ENCODE measurements at places on chromosomes 2 and 18. TPM values are rescaled to one million over a fixed set of nuclear protein-coding genes. Genes with fewer than 3 reads are reported as not detected.

DNA sequence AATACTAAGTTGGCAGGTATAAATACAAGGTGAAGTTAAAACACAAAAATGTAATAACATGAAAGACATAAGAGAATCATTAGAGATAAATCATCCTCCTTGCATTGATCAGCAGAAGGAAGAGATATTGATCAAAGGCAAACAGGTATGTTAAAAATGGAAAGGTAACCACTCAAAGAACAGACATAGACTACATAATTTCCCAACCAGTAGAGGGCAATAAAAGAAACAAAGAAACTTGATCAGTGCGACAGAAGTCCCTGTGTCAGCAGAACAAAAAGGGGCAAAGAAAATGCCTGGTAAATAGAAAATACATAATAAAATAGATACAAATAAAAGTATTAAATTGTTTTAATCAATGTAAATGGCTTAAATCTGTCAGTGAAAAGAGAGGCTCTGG is 53.6 kb downstream of the FAM228A start:
- no peak for DNase-seq

Gene OR6B2
- not detected for total RNA-seq

DNA sequence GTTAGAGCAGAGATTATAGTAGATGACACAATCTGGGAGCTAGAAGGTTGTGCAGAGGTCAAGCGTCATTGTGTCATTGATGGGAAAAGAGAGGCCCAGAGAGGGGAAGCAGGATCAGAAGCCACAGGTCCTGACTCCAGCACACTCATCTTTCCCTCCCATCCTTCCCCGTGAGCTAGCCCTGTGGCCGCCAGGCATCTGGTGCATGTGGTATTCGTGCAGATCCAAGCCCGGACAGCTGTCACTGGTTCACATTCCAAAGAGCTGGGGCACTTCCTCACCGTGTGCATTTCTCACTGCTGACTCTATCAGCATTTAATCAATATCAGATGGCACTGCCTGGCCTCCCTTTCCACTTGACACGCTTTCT is 94.1 kb upstream of the THOC1 start:
- DNase-seq: peak; percentile 39

- DNase-seq: peak; percentile 52
Observed at GRCh38 chr2:164015328-164016123, 279.7 kb upstream of the FIGN start.

DNA sequence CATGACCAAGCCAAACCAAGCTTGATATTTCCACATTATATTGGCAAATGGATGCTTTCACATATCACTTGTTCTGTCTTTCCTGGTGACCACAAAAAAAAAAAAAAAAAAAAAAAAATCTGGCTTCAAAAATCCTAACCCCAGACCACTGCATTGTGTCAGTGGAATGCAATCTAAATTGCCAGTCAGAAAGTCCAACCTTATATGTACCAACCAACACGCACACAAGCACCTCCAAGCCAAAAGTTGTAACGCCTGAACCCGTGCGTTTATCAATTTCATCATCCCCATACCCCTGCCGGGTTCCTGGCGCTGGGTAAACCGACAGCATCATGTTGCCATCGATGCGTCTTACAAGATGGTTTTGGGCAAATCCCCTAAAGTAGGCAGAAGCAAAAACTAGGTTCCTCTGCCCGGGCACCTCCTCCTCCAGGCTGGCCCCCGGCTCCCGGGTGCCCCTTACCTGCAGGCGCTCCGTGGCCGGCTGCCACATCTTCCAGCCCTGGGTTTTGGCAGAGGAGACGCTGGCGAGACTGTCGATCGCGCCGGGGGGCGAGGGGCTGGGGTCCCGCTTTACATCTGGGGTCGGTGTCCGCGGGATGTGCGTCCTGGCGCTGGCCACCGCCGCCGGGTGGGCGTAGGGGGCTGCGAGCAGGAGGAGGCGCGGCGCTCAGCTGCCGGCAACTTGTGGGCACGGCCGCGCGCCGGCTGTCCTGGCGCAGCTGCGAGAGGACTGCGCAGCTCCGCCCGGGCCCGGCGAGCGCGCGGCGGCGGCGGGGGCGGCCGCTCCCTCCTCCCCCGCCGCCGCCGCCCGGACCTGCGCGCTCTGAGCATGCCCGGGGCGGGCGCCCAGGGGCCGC is at the start of gene PID1:
Gene PID1, minus strand, starts transcription at position 737 of the 860 bp plus-strand sequence. Its CDS starts 244 bp downstream, at position 493.
- peak; percentile 11 for DNase-seq

DNA sequence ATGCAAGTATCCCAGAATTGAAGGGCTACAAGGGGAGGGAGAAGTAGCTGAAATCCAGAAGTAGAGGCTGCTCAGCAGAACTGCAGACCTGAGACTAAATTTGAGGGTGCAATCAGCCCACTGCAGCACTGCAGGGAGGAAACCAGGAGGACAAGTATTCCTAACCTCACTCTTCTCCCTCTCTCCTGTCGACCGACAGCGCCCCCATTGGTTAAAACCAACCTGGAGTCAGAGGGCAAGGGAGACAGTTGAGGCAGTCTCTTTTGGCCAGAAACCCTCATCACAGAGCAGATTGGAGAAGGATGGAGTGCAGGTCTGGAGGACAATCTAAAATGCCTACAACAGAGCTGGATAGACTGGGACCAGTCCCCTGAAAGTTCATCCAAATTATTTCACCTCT is 768.9 kb upstream of the KLHL29 start:
- no peak for DNase-seq

DNA sequence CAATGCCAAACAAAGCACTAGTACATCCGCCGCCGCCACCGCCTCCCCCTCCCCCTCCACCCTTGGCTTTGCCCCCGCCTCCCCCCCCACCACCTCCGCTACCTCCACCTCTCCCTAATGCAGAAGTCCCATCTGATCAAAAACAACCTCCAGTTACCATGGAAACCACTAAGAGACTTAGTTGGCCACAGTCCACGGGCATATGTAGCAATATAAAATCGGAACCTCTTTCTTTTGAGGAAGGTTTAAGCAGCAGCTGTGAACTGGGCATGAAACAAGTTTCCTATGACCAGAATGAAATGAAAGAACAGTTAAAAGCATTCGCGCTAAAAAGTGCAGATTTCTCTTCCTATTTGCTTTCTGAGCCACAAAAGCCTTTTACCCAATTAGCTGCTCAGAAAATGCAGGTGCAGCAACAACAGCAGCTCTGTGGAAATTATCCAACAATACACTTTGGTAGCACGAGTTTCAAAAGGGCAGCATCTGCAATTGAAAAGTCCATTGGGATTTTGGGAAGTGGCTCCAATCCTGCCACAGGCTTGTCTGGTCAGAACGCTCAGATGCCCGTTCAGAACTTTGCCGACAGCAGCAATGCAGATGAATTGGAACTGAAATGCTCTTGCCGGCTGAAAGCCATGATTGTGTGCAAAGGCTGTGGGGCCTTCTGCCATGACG is 168.0 kb downstream of the ASXL3 start:
- no peak for DNase-seq

- DNase-seq: peak; percentile 41
Observed at GRCh38 chr2:200258881-200259576, 47.5 kb upstream of the SPATS2L start.

Gene REEP1
- 7.1 TPM for total RNA-seq

Gene CD207
- not detected for total RNA-seq

- DNase-seq: no peak
Observed at GRCh38 chr18:23188068-23188760, 52.9 kb downstream of the CABLES1 start.

- DNase-seq: no peak
Observed at GRCh38 chr2:65389476-65389875, 42.9 kb downstream of the SPRED2 start.

DNA sequence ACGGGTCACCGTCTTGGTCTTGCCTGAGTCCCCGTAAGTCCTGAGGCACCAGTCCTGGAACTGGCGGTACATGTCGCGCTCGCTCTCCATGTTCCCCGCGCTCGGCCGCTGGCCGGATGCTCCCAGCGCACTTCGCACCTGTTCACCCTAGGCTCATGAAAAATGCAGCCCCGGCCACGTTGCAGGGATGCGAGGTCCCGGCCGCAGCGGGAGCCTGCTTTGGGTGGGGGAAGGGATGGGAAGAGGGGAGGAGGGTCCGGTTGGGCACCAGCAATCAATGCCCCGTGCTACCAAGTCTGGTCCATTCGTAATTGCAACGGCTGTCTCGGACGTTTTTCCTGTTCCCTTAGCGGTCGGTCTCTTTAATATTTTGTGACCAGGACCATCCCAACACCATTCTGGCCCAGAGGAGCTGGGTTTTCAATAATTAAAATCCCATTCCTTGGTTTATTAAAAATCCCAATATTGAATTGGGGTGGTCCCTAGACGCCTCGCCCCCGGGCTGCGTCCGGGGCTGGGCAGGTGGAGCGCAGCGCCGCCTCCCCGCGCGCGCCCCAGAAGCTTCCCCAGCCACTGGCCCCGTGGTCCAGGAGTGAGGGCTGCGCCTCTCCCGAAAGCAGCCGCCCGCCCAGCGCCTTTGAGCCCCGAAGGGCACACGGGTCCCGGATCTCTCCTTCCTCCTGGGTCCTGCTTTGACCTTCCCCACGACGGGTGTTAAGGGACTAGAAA is 1.4 kb downstream of the NOL4 start:
- peak; percentile 47 for DNase-seq

GRCh38 chr2:16140771-16141640 is 200.7 kb downstream of the MYCN start:
- DNase-seq: no peak

DNA sequence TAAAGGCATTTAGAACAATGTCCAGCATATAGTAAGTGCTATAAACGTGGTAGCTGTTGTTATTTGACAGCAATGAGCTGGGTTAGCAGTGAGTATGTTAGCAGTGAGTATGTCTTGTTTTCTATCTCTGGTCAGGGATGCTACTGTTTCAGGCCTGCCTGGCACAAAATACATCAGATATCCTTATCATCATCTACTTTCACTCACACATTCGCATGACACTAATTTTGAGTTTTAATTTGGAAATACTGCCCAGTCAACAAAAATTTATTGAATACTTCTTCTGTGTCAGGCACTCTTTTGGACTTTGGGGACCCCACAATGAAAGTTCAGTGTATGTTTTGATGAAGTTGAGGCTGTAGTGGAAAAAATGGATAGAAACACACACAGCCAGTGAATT is 401.6 kb downstream of the CLIP4 start:
- no peak for DNase-seq

DNA sequence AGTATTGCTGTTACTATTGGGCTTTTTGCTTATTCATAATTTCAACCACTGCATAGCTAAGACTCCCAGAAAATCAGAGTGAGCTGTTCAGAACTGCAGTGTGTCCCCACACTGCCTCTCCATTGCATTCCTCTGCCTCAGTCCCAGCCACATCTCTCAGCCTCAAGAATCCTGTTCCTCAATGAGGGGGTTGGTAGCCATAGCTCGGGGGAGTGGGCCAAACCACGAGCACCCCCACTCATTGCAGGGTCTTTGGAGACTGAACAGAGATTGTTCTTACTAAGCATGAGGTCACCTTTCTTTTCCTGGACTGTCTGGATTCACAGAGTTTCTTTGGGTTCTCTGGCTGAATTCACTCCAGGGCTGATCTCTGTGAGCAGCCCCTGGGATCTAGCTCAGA is 161.1 kb downstream of the GFPT1 start:
- DNase-seq: no peak

DNA sequence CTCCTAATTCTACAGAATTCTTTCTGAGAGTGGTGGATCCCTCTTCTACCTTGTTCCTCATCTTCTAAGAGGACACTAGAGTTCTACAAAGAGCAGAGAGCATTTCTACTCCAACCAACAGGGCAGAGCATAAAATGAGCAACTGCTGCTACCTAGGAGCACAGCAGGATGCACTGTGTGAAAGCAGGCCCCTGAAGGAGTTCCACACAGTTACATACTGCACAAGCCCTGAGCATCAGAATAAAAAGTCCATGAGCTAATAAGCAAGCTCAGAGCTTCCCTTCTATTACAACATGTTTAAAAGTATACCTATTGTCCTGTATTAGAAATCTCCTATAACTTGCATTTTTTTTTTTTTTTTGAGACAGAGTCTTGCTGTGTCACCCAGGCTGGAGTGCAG is 8.4 kb downstream of the FHL2 start:
- DNase-seq: no peak

DNA sequence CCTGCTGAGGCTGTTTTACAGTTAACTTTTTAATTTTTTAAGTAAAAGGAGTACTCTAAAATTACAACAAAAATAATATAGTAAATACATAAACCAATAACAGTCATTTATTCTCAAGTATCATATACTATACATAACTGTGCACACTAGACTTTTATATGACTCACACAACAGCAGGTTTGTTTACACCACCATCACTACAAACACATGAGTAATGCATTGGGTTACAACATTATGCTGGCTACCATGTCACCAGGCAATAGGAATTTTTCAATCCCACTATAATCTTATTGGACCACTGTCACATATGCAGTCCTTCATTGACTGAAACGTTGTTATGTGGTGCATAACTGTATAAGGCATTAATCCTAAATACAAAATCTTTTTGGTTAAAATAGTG is 42.5 kb downstream of the RASGRP3 start:
- DNase-seq: no peak

Gene LIMS4
- 17.3 TPM for total RNA-seq

DNA sequence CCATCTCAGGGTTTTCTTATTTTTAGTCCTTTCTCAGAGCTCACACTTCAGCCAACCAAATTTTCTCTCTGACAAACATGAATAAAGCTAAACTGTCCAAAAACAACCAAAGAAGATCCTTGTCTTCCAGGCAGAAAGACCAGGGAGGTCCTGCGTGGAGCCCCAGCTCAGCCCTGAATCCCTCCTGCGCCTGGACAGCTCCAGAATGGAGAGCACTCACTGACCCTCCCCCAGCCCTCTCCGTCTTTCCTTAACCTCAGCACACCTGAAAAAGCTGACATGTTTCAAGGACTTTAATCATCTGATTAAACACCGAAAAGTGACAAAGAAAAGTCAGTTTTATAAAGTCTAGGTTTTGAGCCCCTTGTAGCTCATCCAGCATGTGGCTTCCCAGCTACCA is 22.9 kb upstream of the GNAL start:
- DNase-seq: no peak

DNA sequence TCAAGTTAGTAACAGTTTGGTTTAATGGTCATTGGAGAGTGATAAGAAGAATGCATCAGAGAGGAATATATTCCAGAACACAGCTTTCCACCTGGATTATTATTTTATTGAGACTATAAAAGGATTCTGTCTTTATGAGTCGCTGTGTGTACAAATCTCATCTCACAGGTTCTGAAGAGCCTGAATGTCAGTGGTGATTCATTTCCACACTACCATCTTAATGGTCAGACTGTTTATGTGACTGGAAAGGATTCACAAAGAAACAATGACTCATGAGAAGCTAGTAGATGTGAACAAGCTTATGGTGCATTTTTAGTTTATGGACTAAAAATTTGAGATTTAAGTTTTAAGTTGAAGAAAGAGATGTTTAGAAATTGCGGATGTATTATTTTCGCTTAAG is 685.4 kb upstream of the NRXN1 start:
- DNase-seq: no peak

GRCh38 chr2:230960026-230960425 is 35.0 kb upstream of the GPR55 start:
- DNase-seq: no peak

Gene ANKRD29
- 4.6 TPM for total RNA-seq

Gene TMX3
- 72.2 TPM for total RNA-seq

- no peak for DNase-seq
Observed at GRCh38 chr2:120541553-120541932, 194.1 kb upstream of the GLI2 start.

Gene RGPD3
- 1.2 TPM for total RNA-seq
